ENCODE measurements at places on chromosomes 2 and 18.

GRCh38 chr2:152694161-152694661 is 23.1 kb downstream of the PRPF40A start:
- no peak for DNase-seq

DNA sequence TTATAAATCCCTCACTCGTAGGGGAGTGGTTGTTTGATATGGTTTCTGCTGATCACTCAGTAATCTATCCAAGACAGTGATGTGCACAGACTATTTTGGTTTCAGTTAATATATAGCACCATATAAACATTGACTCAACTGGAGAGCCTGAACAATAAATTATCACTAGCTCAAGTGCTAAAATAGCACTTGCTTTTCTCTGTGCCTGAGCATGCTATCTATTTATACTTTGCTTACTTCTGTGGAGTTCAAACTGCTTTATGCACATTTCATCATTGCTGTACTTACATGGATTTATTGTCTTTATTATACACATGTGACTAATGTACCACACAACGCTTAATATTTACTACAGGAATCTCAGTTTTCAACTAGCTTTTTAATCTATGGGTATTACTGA is 133.6 kb downstream of the BCL2 start:
- no peak for DNase-seq

DNA sequence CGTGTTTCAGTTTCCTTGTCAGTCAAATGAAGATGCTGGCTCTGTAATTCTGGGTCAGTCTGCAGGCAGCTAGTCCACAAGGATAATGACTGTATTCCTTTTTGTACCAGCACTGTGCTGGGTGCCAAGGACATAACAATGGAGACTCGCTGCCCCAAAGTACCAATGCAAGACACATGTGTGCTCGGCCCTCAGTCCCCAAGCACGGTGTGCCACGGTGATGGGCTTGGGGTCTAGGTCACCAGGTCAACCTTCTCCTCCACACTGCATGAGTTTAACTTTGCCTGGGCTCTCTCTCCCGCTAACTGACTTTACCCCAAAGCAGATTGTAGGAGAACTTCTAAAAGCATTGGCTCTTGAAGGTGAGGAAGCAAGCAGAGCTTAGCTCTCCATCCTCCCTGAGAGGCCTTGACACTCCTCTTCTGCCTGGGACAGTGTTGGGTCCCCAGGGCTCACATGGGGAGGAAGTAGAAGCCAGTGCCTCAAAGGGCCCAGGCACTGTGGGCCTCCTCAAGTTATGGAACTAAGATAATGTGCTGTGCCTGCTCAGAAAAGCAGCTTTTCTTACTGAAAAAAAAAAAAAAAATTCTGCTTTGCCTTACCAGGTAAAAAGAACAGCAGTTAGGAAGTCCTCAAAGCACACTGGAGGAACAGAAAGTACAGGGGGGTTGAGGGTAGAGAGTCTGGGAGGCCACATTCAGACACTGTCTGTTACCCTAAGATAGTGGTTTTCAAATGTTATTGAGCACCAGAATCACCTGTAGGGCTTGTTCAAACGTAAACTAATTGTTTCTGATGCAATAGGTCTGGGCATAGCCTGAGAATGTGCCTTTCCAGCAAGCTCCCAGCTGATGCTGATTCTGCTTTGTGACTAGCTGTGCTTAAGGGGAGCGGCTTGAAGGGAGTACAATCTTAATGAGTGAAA is 276.4 kb upstream of the CXCR4 start:
- no peak for DNase-seq

DNA sequence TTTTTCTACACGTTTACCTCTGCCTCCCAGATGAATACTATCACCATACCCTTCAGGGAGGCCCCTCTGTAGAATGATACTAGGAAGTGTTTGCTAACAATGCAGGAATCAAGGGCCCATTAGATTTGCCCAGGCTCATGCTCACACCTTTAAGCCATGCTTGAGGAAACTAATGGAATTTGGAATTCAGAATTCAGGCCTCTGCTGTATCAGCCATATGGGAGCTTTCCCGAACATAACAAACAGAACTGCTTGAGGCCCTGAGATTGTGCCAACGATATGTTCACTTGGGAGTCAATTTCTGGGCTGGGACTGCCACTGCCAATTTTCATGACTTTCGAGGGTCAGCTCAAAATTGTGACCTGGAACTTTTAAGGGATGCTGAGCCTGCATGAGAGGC is 282.5 kb downstream of the CLIP4 start:
- DNase-seq: no peak

- DNase-seq: no peak
These were observed 124.6 kb downstream of the TMEFF2 start for GRCh38 chr2:192070099-192070498.

GRCh38 chr2:229731916-229732315 is 17.6 kb upstream of the DNER start:
- no peak for DNase-seq

All from cortex of kidney (tissue), 1 donor.